ENCODE measurements at places on chromosomes 1 and 21.

- no peak for DNase-seq
Measured at GRCh38 chr1:211985556-211986264, 49.6 kb downstream of the INTS7 start.

GRCh38 chr1:92817986-92818764, 13.7 kb upstream of the RPL5 start:
- DNase-seq: no peak

DNA sequence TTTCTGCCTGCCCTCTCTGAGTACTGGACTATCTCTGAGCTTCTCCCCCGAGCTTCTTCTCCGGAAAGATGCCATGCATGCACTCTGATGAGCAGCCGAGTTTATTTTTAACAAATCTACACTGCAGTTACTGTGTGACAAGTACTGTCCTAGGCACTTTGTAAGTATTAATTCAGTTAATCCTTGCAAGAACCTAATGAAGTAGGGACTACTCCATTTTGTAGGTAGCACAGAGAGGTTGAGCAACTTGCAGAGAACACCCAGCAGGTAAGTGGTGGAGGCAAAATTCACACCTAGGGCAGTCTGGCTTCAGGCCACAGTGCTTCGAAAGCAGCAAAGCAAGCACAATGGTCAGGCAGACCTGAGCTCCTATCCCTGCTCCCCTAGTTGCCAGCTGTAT, 3.8 kb upstream of the TAL1 start:
- no peak for DNase-seq

GRCh38 chr1:99544328-99544727, 101.6 kb upstream of the PALMD start:
- no peak for DNase-seq

DNA sequence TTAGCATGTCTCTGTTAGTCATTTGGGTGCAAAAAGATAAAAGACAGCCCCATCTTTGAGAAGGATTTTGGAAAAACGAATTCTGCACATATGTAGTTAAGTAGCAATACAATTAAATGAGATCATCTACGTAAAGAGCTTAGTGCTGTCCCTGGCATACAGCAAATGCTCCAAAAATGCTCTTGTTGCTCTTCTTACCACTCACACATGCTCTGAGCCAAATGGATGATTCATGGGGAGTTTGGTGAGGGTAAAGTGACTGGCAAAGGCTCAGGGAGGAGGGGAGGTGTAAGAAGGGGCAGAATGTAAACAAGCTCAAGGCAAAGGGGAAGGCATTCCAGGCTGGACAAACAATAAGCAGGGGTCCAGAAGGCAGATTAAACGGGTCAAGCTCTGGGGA, 191.9 kb downstream of the AK5 start:
- no peak for DNase-seq
